ENCODE measurements at places on chromosomes 2 and 18.

- no peak for DNase-seq
Observed at GRCh38 chr18:26865557-26865956, at the start of gene AQP4. Gene AQP4, minus strand, starts transcription at chr18:26865707. Its CDS starts 18 bp downstream, at chr18:26865689.

GRCh38 chr2:20916604-20917286 is 93.8 kb upstream of the LDAH start:
- DNase-seq = no peak

- no peak for DNase-seq
Observed at GRCh38 chr2:123095219-123095835, 929.8 kb upstream of the CNTNAP5 start.

GRCh38 chr2:166314022-166314759 is 61.6 kb downstream of the SCN9A start:
- DNase-seq = no peak

GRCh38 chr18:46623541-46623940 is 33.5 kb downstream of the LOXHD1 start:
- DNase-seq = no peak

- no peak for DNase-seq
Observed at GRCh38 chr2:69618362-69618761, 25.2 kb downstream of the AAK1 start.

GRCh38 chr2:232802091-232802490 is 25.7 kb upstream of the KCNJ13 start:
- no peak for DNase-seq

GRCh38 chr18:12038082-12038638 is 55.5 kb upstream of the ANKRD62 start:
- DNase-seq = no peak

- no peak for DNase-seq
Observed at GRCh38 chr2:145184741-145185651, 665.1 kb upstream of the ZEB2 start.

- no peak for DNase-seq
Observed at GRCh38 chr2:11718606-11719005, 27.8 kb upstream of the LPIN1 start.

DNA sequence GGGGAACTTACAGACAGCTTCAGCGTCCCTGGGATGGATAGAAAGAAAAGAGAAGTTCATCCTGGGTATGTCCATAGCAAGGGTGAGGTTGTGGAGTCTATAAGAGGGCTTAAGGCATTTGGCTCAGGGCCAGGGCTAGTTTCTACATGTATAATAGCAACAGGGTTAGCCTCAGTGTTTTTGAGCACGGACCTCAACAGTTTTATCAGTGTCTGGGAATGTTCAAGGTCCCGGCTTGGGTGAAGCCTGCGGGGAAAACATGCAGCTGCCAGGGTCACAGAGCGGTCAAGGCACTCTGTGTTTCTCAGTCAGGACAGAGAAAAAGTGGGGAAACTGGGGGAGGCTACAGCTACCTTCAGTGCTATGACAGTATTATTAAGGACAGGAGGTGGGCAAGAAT is 427.7 kb upstream of the HS6ST1 start:
- DNase-seq = no peak

- no peak for DNase-seq
Observed at GRCh38 chr2:23209059-23209458, 175.9 kb upstream of the KLHL29 start.

DNA sequence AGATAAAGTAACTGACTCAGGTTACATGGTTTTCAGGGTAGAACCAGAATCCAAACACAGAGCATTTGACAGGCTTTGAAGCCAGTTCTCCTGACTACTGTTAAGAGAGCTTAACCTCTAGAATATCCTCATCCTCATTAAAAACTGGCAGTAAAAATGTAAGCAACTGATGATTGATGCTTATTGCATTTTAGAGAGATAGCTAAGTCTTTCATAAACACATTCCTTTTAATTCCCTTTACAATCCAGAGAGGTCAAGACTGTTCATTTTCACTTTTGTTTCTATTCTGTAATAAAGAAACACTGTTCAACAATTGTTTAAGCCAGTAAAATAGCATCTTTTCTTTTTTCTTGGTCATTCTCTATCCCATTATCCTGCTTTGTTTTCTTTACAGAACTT is 53.9 kb upstream of the RAB27B start:
- no peak for DNase-seq

DNA sequence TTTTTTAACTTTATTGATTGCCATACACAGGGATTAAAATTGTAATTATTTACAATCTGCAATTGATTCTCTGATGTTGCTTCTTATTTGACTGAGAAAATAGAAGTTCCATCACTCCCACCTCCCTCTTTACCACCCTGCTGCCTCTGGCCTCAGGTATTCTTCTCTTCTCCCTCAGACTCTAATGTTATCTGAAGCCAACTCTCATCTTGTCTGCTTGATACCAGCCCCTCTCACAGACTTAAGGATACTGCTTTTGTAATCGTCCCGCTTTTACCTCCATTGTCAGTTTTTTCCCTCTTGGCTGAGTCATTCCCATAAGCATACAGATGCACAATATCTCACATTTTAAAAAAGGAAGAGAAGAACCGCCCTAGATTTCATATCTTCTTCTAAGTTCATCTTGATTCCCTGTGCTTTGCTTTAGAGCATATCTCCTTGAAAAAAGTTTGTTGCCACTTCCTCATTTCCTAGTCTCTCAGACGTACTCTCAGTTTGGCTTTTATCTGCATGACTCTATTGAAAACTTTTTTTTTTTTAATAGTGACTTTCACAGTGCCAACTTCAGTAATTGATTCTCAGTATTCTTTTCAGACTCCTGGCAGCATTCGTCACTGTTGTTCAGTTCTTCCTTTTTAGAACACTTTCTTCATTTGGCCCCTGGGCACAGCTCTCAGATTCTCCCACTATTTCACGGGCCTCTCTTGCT is 31.1 kb downstream of the SPAG16 start:
- no peak for DNase-seq

DNA sequence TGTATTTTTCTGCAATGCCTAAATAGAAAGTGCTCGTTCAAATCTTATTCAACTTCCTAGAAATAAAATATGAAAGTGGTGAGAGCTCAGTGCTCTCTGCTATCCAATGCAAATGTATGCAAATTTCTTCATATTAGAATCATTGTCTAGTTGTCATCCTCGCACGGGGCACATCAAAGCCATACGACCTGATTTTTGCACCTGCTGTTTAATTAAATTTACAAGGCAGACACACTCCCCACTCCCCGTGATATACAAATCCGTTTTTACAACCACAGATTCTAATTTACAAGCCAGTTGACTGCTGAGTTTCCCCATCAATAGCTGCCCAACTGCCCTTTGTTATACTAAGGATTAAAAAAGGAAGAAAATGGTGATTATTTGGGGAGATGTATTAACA is 284.6 kb downstream of the RNF144A start:
- no peak for DNase-seq

- no peak for DNase-seq
Observed at GRCh38 chr2:137367361-137367760, 596.9 kb upstream of the HNMT start.

- DNase-seq = no peak
Observed at GRCh38 chr2:58158481-58158880, 82.6 kb downstream of the FANCL start.

DNA sequence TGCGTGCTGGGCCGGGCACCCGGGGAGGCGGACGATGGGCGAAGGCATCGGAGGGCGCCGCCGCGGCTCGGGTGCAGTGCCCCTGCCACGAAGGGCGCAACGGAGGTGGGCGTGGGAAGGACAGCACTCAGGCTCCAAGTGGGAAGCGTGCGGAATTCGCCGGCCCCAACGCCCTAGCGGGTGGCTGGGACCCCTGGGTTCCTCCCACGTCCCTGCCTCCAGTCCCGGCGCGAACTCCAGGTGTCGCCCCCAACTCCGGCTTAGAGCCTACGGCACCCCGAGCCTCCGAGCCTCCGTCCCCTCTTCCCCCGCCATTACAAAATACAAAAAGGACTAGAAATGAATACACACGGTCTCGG is 1.3 kb downstream of the CYP27C1 start:
- DNase-seq = no peak

GRCh38 chr2:230410861-230411569 is 5.0 kb upstream of the SP100 start:
- no peak for DNase-seq
